Bronchus fibroblast of lung (primary cell): ENCODE measurements at places on chromosomes 16 and 17. TPM values are rescaled to one million over a fixed set of nuclear protein-coding genes. Genes with fewer than 3 reads are reported as not detected.

Gene TRIM37
- 12.3 and 16.1 TPM in 2 replicates for total RNA-seq

Gene ACTG1
- total RNA-seq, result 10,312 and 10,388 TPM in 2 replicates

Gene PRSS8
- 0.30 and 1.0 TPM in 2 replicates for total RNA-seq

Gene HSBP1
- 16.5 and 17.1 TPM in 2 replicates for total RNA-seq

Gene ITGAD
- total RNA-seq, result not detected in 2 replicates

Gene RUNDC3A
- total RNA-seq, result not detected in 2 replicates

Gene KRT16
- not detected in 2 replicates for total RNA-seq

Gene TAOK2
- total RNA-seq, result 27.4 and 30.8 TPM in 2 replicates

Gene PRSS22
- not detected in 2 replicates for total RNA-seq

Gene CRYM
- not detected in 2 replicates for total RNA-seq

Gene KRT31
- total RNA-seq, result not detected in 2 replicates

Gene SLC5A10
- not detected in 2 replicates for total RNA-seq

Gene CNTNAP4
- not detected in 2 replicates for total RNA-seq

Gene AARSD1
- 27.2 and 31.5 TPM in 2 replicates for total RNA-seq

Gene SPIRE2
- total RNA-seq, result 0.50 and 1.9 TPM in 2 replicates

Gene EVI2B
- total RNA-seq, result 0.15 and 0.50 TPM in 2 replicates

Gene ST6GALNAC2
- total RNA-seq, result 0.67 and 1.8 TPM in 2 replicates

Gene LPO
- not detected in 2 replicates for total RNA-seq

Gene SLFN14
- not detected in 2 replicates for total RNA-seq

Gene NT5C3B
- total RNA-seq, result 58.7 and 65.0 TPM in 2 replicates

Gene NUP85
- 44.4 and 47.2 TPM in 2 replicates for total RNA-seq

Gene MT4
- total RNA-seq, result not detected in 2 replicates

Gene OTOA
- under 0.01 and 0.17 TPM in 2 replicates for total RNA-seq

Gene PIPOX
- total RNA-seq, result 0.74 TPM in 1 of 2 replicates, not detected in the other

Gene ABCA8
- total RNA-seq, result 2.8 and 5.4 TPM in 2 replicates

Gene KRT28
- not detected in 2 replicates for total RNA-seq

Gene COL1A1
- 924 and 938 TPM in 2 replicates for total RNA-seq

Gene CCL1
- not detected in 2 replicates for total RNA-seq

Gene C17orf50
- not detected in 2 replicates for total RNA-seq

Gene NME1
- 290 and 317 TPM in 2 replicates for total RNA-seq

Gene TIMM22
- 17.8 and 18.7 TPM in 2 replicates for total RNA-seq

Gene KRTAP9-2
- not detected in 2 replicates for total RNA-seq
